ENCODE measurements at places on chromosomes 3 and 15.
A peak's percentile ranks its signal among the peaks of the same experiment; 100 is the strongest.

DNA sequence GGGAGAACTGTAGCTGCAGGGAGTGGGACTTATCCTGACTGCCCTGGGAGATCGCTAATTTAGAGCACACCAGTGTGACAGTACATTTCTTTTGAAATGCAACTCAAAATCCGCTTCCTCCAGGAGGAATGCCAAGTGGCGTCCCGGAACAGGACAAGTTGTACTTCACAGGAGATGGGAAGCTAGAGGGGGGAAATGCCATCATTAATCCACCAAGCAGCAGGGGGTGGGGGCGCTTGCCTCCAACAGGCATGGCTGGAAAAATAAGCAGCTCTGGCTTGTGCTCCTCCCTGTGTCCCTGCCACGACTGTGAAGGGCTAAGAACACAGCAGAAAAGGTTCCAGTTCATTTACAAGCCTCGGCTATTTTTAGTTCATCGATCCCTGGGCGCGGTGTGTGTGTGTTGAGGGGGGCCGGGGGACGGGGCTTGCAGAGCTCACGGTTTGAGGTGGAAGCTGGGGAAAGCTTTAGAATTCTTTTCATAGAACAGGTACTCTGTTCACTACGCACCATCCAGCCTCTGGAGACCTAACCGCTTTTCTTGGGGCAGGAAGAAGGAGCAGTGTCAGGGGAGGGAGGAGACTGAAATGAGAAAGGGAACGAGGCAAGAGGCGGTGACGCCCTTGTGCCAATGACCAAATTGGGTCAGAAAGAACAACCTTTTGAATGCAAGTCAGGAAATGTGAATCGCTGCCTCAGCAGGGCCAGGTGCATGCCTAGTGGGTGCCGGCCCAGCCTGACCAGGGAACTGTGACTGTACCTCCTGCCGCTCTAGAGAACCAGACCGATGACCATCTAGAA, 51.8 kb upstream of the DGKG start:
- peak; percentile 53 for DNase-seq

- no peak for DNase-seq
These were observed 24.7 kb downstream of the IP6K1 start for GRCh38 chr3:49761661-49762060.

DNA sequence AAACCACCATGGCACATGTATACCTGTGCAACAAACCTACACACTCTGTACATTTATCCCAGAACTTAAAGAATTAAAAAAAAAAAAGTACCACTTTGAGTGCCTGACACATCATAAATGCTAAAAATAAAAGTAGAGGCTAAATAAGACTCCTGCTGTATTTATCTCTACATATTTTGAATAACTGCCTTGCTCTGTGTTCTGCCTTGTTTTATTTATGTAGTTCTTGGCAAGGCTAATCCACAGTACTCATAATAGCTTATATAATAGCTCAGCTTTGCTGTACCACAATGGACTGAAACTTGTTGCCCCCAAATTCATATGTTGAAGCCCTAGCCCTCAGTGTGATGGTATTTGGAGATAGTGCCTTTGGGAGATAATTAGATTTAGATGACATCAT, 95.4 kb upstream of the ADAMTS9 start:
- DNase-seq = no peak

- no peak for DNase-seq
These were observed 24.4 kb downstream of the PTPN9 start for GRCh38 chr15:75554717-75555116.

GRCh38 chr3:119408243-119408950, 55.0 kb downstream of the TMEM39A start:
- no peak for DNase-seq

DNA sequence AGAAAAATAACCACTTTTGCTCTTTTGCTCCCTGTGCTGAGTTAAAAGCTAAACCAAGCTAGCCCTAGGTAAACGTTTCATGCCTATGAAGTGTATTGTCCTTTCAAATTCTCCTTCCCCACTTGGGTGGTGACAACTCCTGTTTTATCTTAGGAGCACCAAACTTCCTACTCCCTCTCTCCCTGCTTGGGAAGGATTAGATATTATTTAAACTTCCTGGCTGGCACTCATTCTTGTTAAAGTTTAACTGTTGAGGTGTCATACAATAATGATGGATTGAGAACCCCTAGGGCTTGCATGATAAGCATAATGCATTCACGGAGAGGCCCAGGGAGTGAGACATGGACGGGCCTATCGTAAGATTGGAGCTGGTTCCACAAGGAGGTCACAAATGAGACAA, 29.5 kb downstream of the B4GALT4 start:
- no peak for DNase-seq

GRCh38 chr15:29874977-29875376, 52.7 kb upstream of the TJP1 start:
- no peak for DNase-seq

GRCh38 chr3:116863822-116864589, 154.4 kb downstream of the TUSC7 start:
- DNase-seq = peak; percentile 9

GRCh38 chr3:160735826-160736225, 20.2 kb upstream of the PPM1L start:
- DNase-seq = peak; percentile 90

GRCh38 chr3:52213005-52213404, 12.4 kb downstream of the TLR9 start:
- DNase-seq = no peak

- peak; percentile 90 for DNase-seq
These were observed 54.6 kb downstream of the RBMS3 start for GRCh38 chr3:29335438-29335837.

- DNase-seq = no peak
These were observed 25.8 kb upstream of the CSTA start for GRCh38 chr3:122299215-122299614.

GRCh38 chr3:4766263-4766662, 213.0 kb upstream of the BHLHE40 start:
- no peak for DNase-seq

Data from NCI-H2029 (cell line).